NCI-H774 (cell line): ENCODE measurements at places on chromosomes 5 and 9.

- no peak for DNase-seq
These were observed 213.8 kb upstream of the ACTBL2 start for GRCh38 chr5:57696389-57696769.

GRCh38 chr5:126645132-126645531 is 44.4 kb downstream of the PHAX start:
- DNase-seq: no peak

- DNase-seq: no peak
These were observed 1025.1 kb upstream of the C9orf72 start for GRCh38 chr9:28598408-28598807.

DNA sequence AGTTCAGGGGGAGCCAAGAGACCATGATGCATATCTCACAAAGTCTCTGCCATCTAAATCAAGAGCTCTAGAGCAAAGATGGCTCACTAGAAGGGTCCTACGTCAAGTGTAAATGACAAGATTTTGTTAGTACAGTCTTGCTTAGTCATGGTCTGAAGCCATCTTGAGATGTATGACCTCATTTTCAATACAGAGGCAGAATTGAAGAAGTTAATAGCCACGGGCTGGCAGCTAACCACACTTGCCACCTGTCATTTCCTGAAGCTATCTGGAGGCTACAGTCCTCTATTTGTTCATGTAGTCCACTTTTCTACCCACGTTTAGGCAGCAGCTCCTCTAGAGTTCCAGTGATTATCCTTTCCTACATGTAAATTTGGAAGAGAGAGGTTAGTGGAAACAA is 231.7 kb upstream of the CDH12 start:
- DNase-seq: no peak

DNA sequence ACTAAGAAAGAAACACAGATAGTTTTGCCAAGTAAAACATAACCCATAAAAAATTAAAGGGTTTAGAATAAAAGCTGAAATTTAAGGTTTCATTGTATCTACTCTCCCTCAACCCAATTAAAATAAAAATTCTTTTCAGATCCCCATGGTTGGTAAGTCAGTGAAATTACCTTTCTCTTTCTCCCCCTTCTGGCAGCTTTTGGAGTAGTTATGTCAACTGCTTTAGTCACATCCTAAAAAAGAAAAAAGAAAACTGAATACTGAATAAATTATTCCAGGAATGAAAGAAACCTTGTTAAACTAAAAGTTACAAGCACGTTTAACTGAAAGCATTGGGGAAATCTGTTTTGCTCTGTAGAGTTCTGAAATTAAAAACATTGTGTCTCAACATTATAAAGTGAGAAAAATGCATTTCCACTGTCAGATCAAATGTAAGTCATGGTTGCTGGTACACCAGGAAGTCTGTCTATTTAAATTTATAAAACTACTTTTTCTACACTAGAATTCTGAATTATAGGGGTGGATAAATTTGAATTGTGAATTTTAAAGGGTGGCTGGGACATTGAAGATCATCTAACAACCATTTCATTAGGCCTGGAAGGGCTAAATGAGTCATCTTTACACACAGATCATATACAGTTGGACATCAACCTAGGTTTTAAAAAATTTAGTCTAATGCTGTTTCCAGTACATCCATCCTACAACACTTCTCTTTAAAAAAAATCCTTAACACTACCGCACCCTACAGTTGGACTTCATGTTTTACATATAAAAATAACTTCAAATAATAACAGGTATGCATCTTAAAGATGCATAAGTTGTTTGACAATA is 24.7 kb downstream of the PSIP1 start:
- no peak for DNase-seq

GRCh38 chr9:136363949-136364748 is 605 bp upstream of the DNLZ start:
- DNase-seq: no peak

- DNase-seq: no peak
These were observed 22.8 kb upstream of the COL27A1 start for GRCh38 chr9:114132550-114132918.
